Panc1 (cell line): ENCODE measurements at places on chromosomes 2 and 18. TPM values are rescaled to one million over a fixed set of nuclear protein-coding genes. Genes with fewer than 3 reads are reported as not detected.

- no peak overlapping the region for H3K4me3 ChIP-seq
- no peaks in the 10 kb centered on the region for H3K36me3 ChIP-seq
- no peak for DNase-seq
These were observed 91.9 kb downstream of the TWIST2 start for GRCh38 chr2:238939521-238940403.

DNA sequence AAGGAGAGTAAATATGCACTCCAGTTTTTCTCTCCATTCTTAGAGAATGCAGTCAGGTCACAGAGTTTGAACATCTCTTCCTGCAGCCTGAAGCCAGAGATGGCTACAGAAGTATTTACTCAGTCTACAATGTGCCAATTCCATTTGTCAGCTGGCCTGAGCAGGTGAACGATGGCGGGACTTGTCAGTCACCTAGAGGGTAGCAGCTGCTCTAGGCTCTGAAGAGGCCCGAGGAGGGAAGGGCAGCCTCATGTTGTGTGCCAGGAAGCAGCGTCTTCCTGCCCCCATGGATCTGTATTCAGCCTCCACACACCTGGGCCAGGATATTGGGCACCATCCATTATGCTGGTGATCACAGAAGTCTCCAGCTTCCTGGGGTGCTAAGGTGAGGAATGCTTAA lies 316.7 kb upstream of the CHAC2 start:
- no peak for DNase-seq
- no peaks in the 10 kb centered on the region for H3K36me3 ChIP-seq
- H3K27ac ChIP-seq = no peak overlapping the region
- no peaks in the 10 kb centered on the region for H3K4me1 ChIP-seq
- H3K27me3 ChIP-seq = no peaks in the 10 kb centered on the region
- no peak overlapping the region for H3K4me3 ChIP-seq

- DNase-seq = no peak
- peaks cover 43% of the 10 kb centered on the region for H3K4me1 ChIP-seq
- H3K4me3 ChIP-seq = no peak overlapping the region
- no peaks in the 10 kb centered on the region for H3K27me3 ChIP-seq
- H3K27ac ChIP-seq = peak overlapping the region; percentile 81
These were observed 3.3 kb downstream of the PTGR3 start for GRCh38 chr18:75205514-75206132.

AQP12B gene
- not detected for total RNA-seq

DNA sequence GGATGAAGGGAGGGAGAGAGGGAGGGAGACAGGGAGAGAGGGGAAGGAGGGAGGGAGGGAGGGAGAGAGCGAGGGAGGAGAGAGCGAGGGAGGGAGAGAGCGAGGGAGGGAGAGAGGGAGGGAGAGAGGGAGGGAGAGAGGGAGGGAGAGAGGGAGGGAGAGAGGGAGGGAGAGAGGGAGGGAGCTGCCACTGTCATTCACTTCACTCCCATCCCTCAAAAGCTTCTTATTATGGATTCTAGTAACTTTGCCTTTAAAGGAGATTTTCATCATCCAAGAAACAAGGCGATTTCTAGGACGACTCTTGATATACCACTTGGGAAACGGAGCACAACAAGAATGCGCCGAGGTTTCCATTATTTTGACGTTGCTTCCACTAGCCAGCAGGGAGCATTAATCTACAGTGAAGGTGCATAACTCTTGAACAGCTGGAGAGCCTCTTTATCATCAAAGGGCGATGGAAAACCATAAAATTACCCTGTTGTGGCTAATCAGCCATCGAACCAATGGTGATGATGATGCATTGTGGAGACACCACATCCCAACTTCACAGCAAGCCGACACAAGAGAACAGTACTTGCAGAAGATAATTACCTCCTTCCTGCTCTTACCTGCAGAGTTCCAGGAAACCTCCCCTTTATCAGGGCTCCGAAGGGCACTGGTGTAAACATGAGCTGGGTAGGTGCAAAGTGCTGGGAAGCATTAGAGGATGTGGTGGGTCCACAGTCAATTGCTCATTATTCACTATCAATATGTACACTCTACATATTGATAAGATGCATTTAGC lies 130.5 kb downstream of the EIPR1 start:
- H3K4me3 ChIP-seq = no peak overlapping the region
- H3K4me1 ChIP-seq = no peaks in the 10 kb centered on the region
- no peaks in the 10 kb centered on the region for H3K27me3 ChIP-seq
- H3K36me3 ChIP-seq = no peaks in the 10 kb centered on the region
- DNase-seq = no peak
- H3K27ac ChIP-seq = no peak overlapping the region

GRCh38 chr18:23648940-23649607 lies 13.6 kb downstream of the ANKRD29 start:
- H3K4me3 ChIP-seq = no peak overlapping the region
- H3K4me1 ChIP-seq = no peaks in the 10 kb centered on the region
- no peak for DNase-seq

DNA sequence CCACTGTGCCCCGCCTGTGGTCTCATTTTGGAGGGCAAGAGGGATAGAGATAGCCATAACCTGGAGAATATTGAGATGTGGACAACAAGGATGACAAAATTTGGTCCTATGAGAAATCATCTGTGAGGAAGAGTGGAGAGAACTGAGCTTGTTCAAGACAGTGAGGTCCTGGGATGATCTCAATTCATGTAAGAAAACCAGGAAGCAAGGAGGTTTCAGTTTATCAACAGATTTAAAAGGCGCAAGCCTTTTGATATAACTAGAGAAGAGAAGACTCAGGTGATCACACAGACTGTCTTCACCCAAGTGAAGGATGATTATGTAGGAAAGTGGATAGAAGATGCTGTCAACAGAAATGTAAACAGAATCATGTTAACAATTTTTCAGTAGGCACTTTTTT lies 39.1 kb downstream of the PCBP1 start:
- H3K4me3 ChIP-seq = no peak overlapping the region
- no peak for DNase-seq
- H3K27me3 ChIP-seq = no peaks in the 10 kb centered on the region
- peaks cover 23% of the 10 kb centered on the region for H3K4me1 ChIP-seq

DNA sequence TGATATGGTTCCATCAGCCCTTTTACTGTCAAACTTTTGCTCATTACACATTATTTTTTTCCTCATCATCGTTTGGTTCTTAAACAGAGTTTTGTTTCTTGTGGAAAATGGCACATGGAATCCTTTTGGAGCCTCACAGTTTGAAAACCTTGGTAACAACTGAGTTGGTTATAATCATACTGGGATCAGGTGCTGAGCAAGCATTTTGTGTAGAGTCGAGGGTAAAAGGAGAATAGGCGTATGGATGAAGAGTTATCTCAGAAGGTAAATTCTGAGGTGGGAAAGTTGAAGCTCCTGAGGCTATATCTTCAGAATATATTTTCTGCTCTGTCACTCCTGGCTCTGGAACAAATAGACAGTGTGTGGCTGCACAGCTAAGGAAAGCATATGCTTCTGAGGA lies 274.0 kb upstream of the DSEL start:
- no peaks in the 10 kb centered on the region for H3K36me3 ChIP-seq
- no peak for DNase-seq

ZNF2 gene
- total RNA-seq = 5.6 TPM

CKAP2L gene
- 27.0 TPM for total RNA-seq

DNA sequence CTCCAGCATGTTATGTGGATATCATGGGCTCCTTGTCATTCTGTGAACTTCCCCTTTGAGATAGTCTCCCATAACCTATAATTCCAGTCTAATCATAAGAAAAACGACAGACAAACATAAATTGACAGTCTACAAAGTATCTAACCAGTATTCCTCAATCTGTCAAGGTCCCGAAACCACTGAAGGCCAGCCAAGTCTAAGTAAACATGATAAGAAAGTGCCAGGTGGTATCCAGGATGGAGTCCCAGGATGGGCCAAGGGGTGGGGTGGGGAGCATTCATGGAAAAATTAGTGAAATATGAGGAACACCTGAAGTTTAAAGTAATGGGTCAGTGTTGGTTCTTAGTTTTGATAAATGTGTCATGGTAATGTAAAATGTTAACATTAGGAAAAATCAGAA lies 355.5 kb downstream of the DPP10 start:
- H3K27me3 ChIP-seq = no peaks in the 10 kb centered on the region
- no peak for DNase-seq
- no peaks in the 10 kb centered on the region for H3K4me1 ChIP-seq
- H3K4me3 ChIP-seq = no peak overlapping the region
- H3K36me3 ChIP-seq = no peaks in the 10 kb centered on the region

SLC9A4 gene
- total RNA-seq = not detected

GRCh38 chr2:119718501-119719260 lies 39.7 kb downstream of the TMEM177 start:
- no peaks in the 10 kb centered on the region for H3K27me3 ChIP-seq
- no peaks in the 10 kb centered on the region for H3K36me3 ChIP-seq
- no peak for DNase-seq
- no peaks in the 10 kb centered on the region for H3K4me1 ChIP-seq

- H3K27ac ChIP-seq = no peak overlapping the region
- no peak for DNase-seq
- no peaks in the 10 kb centered on the region for H3K36me3 ChIP-seq
These were observed 78.8 kb upstream of the SMAD2 start for GRCh38 chr18:48009116-48009745.

DNA sequence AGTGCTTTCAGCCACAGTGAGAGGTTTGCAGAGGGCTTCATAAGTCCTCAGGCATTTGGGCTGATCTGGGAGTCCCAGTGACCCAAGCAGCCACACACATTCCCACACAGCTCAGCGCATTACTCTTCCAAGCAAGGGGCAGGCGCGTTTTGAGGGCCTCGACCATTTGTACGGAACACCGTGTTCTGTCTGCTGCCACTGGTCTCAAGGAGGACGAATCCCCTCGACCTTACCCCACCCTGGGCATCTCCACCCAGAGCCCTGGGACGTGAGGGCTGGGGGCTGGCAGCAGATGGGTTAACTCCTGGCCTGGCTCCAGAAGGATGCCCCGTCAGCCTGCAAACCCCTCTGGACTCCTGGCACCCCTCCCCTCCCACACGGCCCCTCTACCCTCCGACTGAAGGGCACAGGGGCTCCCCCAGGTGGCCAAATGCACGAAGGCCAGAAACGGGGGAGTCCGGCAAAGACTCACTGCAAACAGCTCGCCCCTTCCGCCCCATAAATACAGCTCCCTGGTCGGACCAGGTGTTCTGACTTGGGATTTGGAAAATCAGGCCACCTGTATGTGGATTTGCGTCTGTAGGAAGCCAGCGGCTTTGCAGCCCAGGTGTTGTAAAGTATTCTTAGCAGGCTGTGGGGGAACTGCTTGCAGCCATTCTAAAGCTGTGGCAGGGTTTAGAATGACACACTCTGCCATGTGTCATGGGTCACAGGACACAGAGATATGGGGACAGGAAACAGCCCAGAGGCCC lies 33.6 kb upstream of the PTMA start:
- H3K27ac ChIP-seq = peak overlapping the region; percentile 96
- peaks cover 49% of the 10 kb centered on the region for H3K4me1 ChIP-seq
- no peak for DNase-seq
- H3K36me3 ChIP-seq = no peaks in the 10 kb centered on the region
- H3K27me3 ChIP-seq = no peaks in the 10 kb centered on the region

GPR35 gene
- total RNA-seq = 1.3 TPM

DNA sequence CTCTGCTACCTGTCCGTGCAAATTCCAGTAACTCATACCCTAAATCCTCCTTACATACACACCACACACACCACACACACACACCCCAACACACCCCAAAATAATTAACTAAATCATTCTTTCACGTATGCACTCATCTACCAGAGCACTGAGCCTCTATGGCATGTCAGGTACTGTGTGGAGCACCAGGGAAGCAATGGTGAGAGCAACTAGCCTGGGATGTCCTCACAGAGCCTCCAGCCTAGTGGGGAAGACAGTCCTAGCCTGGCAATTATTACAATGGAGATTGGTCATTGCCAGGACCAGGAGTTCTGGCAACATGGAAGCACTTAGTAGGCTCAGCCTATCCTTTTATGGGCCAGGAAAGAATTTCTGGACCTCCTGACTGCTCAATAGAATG lies 72.7 kb upstream of the LCLAT1 start:
- H3K4me1 ChIP-seq = no peaks in the 10 kb centered on the region
- H3K36me3 ChIP-seq = no peaks in the 10 kb centered on the region
- no peak for DNase-seq

DNA sequence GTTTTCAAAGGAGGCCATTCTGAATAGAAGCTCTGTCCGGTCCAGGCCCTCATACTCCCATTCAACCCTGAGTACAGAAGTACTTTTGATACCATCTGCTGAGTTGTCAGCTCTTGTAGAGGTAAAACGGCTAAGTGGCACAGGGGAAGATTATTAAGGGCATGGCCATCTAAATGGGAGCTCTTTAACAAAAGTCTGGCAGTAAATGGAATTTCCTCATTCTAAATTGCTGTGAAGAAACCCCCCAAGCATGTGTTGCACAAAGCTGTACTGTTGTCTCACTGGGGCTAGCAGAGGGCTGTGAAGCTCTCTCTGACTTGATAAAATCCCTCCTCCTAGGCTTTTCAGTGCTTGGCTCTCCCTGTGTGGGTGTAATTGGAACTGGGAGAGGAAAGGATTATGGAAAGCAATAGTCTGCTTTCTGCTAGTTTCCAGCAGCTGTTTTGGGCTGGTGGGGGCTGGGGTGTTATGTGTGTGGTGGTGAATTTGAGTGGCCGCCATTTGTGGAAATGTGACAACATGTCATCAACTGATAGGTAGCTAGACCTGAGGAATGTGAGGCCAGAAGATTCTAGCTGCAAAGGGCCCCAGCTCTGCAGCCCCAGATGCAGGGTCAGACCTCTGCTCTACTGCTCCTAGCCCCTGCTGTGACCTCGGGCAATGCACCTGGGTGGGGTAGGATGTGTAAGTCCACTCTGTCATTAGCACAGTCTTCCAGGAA lies 65.1 kb downstream of the MAP4K4 start:
- no peak overlapping the region for H3K4me3 ChIP-seq
- H3K36me3 ChIP-seq = no peaks in the 10 kb centered on the region
- no peaks in the 10 kb centered on the region for H3K27me3 ChIP-seq
- peaks cover 49% of the 10 kb centered on the region for H3K4me1 ChIP-seq
- peak overlapping the region; percentile 48 for H3K27ac ChIP-seq

- no peak overlapping the region for H3K4me3 ChIP-seq
- 0 out of 2 replicates have a peak overlapping the region, but pooled peaks have one; percentile 7 for H3K27ac ChIP-seq
- DNase-seq = no peak
- H3K36me3 ChIP-seq = peaks cover 2% of the 10 kb centered on the region; the same call in 1 of the 2 replicates
- H3K4me1 ChIP-seq = no peaks in the 10 kb centered on the region
These were observed 80.6 kb downstream of the MTCL1 start for GRCh38 chr18:8785855-8786482.

ANKRD30B gene
- not detected for total RNA-seq

CD8B2 gene
- not detected for total RNA-seq

DNA sequence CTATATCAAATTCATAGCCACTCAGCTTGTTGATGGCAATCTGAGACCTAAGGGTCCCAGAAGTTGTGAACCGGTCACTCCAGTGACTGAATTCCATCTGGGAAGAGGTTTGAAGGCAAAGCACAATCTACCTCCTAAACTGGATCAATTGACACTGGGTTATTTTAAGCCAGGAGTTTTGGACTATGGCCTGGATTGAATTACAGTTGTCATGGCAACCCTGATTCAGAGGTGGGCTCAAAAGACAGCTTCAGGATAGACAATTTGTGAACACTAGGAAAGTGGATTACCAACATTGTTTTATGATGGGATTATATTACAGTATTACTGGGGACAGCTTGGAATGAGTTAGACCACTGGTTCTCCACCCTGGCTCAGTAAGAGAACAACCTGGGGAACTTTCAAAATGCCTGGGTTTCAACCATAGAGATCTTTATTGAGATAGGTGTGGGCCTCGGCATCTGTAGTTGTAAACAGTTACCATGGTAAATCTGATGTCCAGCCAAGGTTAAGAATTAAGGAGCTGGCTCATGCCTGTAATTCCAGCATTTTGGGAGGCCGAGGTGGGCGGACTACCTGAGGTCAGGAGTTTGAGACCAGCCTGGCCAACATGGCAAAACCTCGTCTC lies 58.8 kb downstream of the MFSD6 start:
- H3K27ac ChIP-seq = no peak overlapping the region
- H3K36me3 ChIP-seq = no peaks in the 10 kb centered on the region
- H3K4me3 ChIP-seq = no peak overlapping the region
- H3K27me3 ChIP-seq = no peaks in the 10 kb centered on the region
- no peak for DNase-seq

ZNF385B gene
- total RNA-seq = 0.28 TPM
